ENCODE measurements at places on chromosomes 1 and 21. TPM values are rescaled to one million over a fixed set of nuclear protein-coding genes. Genes with fewer than 3 reads are reported as not detected.

GRCh38 chr1:25118546-25118945 is 113.8 kb downstream of the SYF2 start:
- H3K36me3 ChIP-seq, result no peaks in the 10 kb centered on the region
- no peak for DNase-seq
- H3K27me3 ChIP-seq, result no peaks in the 10 kb centered on the region
- no peak overlapping the region for H3K27ac ChIP-seq
- H3K4me3 ChIP-seq, result no peak overlapping the region
- no peaks in the 10 kb centered on the region for H3K4me1 ChIP-seq

The OR10K1 gene
- not detected for total RNA-seq

DNA sequence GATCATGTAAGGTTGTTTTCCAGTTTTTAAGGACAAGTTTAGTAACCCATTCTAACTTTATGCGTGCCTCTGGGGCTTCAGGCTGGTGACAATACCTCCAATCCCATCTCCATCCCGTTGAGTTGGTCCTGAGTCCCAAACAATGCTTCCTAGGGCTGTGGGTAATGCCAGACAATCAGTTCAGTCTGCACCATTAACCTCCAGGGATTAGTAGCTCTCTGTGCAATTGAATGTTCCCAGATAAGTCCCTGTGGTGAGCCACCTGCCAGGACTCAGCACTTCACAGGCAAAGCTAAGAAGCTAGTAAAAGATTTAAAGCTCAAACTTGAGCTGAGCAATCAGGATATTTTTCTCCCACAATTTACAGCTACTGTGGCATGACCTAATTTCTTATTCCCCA is 462.2 kb upstream of the PTBP2 start:
- no peaks in the 10 kb centered on the region for H3K4me1 ChIP-seq
- H3K27ac ChIP-seq, result no peak overlapping the region
- no peaks in the 10 kb centered on the region for H3K27me3 ChIP-seq
- no peak overlapping the region for H3K4me3 ChIP-seq
- H3K36me3 ChIP-seq, result no peaks in the 10 kb centered on the region

GRCh38 chr1:116952738-116953275 is 43.1 kb downstream of the PTGFRN start:
- no peaks in the 10 kb centered on the region for H3K36me3 ChIP-seq
- no peak overlapping the region for H3K4me3 ChIP-seq
- no peak overlapping the region for H3K27ac ChIP-seq

- H3K27ac ChIP-seq, result no peak overlapping the region
- no peak overlapping the region for H3K4me3 ChIP-seq
- no peaks in the 10 kb centered on the region for H3K27me3 ChIP-seq
- H3K36me3 ChIP-seq, result no peaks in the 10 kb centered on the region
- H3K4me1 ChIP-seq, result no peaks in the 10 kb centered on the region
Measured at GRCh38 chr21:16789636-16790035, 723.2 kb upstream of the CXADR start.

- no peak overlapping the region for H3K4me3 ChIP-seq
- H3K4me1 ChIP-seq, result no peaks in the 10 kb centered on the region
- H3K27me3 ChIP-seq, result no peaks in the 10 kb centered on the region
- H3K27ac ChIP-seq, result no peak overlapping the region
- H3K36me3 ChIP-seq, result no peaks in the 10 kb centered on the region
Measured at GRCh38 chr1:240843798-240844197, 231.8 kb upstream of the GREM2 start.
